Activated naive CD8-positive, alpha-beta T cell treated with anti-CD3 and anti-CD28 coated beads for 36 hours (primary cell): ENCODE measurements at places on chromosomes 6 and 20.
A peak's percentile ranks its signal among the peaks of the same experiment; 100 is the strongest.

DNA sequence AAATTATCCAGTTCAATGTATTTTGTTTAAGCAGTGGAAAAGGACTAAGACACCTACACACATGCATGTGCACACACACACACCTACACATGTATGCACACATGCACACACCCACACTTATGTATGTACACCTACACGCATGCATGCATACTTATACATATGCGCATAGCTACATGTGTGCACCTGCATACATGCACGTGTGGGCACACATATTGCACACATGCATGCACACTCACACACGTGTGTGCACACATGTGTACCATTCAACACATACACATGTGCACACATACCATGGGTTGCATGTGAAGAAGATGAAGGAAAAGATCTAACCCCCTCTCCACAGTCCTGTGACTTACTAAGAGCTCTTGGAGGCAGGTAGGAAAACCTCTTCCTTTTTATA, 122.0 kb upstream of the MAFB start:
- DNase-seq, result no peak

- DNase-seq, result no peak
Measured at GRCh38 chr6:18177286-18177965, 22.2 kb downstream of the KDM1B start.

DNA sequence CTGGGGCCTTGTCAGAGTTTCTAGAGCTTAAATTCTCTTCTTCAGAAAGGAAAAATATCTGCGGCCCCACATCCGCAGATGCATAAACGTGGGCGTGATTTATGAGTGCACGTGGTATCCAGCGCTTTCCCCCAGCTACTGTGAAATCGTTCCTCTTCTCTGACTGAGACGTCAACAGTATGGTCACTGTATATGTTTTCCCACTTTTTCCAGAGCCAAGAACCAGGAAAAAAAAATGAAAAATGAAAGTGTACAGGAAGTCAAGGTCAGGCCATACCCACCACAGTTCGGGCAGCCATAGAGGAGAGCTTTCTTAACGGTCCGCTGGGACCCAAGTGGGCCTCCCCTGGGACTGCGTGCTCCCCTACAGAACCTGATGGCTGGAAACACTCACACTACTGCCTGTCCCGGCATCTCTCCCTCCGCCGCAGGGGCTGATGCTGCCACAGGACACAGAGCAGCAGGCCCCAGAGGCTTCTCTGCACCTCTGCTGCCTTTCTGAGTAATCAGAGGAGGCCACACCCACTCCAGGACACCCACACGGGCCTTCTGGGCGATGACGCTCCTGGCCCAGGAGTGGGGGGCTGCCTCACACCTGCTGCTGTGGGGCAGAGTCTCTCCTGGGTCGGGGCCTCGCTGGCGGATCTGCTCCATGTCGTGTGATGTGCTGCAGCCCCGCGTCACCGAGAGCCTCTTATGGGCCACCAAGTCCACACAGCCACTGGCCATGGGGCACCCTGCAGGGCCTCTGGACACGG, 16.4 kb upstream of the STX16 start:
- DNase-seq, result peak; percentile 74

GRCh38 chr6:52994031-52994838, 849 bp downstream of the GSTA4 start:
- no peak for DNase-seq

DNA sequence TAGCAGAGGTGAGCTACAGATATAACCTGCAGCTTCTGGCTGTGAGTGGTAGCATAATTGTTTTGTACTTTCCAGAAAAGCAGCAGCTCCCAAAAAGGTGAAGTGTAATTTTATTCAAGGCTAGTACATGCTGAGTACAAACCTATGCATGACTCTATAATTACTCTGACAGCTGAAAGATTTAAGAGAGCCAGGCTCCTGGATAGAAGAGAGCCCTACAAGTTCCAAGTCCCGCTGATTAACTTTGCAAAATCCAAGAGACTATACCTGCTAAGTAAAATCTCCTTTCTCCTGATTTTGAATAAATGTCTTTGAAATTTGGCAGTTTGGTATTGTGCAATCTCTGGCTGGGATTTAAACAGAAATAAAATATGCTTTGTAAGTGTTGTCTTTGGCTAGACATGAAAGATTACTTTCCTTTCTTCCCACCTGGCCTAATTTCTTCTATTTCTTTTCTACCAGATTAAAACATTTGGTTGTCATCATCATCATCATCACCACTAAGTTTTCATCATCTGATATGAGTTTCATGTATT, 79.5 kb downstream of the CTNNBL1 start:
- no peak for DNase-seq

GRCh38 chr20:56439771-56440291, 27.8 kb downstream of the CASS4 start:
- DNase-seq, result peak; percentile 39

DNA sequence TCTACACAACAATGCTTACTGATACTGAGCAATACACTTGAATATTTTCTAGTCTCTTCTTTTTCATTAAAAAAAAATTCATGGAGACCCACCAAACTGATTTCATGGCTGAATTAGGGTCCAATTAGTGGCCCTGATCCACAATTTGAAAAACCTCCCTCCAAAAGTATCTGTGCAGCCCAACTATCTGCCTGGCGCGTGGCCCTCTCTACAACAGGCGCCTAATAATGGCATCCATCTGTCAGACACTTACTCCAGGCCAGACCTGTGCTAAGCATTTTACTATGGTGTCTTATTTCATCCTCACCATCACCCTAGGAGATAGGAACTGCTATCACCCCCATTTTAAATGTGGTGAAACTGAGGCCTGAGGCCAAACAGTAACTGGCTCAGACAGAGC, 14.0 kb downstream of the TFEB start:
- DNase-seq, result no peak

DNA sequence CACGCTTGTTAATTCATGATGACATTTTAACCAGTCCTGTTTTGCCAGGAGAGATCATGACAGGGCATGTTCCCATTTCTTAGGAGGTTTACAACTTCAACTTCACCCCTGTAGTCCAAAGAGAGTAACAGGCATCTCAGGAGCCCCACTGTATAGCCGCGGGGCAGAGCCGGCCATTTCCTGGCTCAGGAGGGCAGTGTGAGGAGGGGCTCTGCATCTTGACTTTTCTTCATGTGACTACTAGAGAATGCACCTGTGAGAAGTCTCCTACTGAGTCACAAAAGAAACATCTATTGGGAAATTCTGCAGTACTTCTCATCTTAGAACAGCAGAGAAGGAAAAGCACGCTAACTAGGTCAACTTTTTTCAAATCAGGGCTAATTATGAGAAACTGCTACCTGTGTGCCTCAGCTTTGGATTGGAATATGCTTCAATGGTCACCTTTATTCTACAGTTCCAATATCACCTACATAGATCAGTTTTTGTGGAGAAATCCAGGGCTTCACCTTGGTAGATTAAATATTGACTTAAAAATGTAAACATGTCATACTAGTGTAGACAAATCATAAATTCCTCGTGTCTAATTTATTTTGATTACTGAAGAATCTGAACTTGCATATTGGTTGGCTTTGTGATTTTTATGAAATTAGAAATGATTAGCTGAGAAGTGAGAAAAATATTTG, 28.6 kb upstream of the SIM1 start:
- DNase-seq, result no peak

DNA sequence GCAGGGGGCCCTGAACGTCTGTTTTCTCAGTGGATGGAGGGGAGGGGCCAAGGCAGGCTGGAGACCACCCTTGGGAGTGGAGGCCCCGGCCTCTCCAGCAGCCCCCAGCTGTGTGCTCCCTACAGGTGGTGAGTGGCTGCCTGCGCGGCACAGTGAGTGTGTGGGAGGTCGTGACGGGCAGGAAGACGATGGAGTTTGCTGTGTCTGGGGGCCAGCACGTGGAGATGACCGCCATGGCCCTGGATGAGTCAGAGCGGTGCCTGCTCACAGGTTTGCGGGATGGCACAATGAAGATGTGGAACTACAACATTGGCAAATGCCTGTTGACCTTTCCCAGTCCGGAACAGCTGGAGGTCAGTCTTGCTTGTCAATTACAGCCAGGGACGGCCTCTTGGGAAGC, 52.6 kb downstream of the EFCAB8 start:
- no peak for DNase-seq

DNA sequence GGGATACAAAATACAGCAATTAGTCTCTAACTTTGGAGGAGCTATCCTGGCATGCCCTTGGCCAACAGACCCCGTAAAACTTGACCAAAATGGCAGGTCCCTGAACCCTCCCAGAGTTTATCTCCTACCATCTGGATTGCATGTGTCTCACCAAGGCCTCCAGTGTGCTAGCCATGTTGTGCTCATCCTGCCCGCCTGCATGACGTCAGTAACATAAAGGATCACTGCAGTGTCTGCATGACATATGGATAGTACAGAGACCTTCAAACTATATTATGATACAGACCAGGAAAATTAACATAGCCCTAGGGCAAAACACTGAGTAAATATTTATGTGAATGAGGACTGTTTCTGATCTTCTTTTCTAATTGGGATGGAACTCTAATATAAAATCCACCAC, 25.3 kb downstream of the CPXM1 start:
- no peak for DNase-seq

- no peak for DNase-seq
Measured at GRCh38 chr6:121677571-121677970, 242.1 kb downstream of the GJA1 start.

DNA sequence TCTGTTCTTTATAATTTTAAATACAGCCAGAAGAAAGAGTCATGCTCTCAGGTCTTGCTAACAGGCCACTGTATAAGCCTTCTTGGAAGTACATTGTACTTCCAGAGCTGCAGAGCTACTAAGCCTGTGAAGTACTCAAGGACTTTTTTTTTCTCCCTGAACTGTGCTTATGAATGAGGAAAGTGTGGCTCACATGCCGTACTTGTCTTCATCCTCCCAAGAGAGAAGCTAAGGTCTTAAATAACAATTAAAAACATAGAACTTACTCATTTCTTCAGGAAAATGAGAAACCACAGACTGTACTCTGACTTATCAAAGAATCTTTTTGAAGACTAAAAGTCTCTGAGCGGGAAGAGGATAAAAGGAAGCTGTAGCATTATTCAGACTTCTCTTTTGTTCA, 218.3 kb downstream of the HTR1B start:
- no peak for DNase-seq

DNA sequence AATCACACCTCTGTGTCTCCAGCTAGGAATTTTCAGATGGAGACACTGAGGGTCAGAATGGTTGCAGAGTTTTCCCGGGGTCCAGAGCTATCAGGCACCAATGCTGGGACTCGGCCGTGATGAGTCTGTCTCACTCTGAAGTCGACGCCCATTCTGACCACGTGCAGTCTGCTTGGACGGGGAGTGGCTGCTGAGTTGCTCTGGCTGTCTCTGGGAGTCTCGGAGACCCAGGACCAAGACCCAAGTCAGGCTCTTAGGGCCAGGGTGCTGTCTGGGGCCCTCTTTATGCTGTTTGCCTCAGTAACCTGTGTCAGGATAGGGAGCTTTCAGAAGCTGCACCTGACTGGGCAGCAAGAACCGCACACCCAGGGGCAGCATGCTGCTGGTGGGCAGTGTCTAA, 4.6 kb downstream of the IP6K3 start:
- no peak for DNase-seq

DNA sequence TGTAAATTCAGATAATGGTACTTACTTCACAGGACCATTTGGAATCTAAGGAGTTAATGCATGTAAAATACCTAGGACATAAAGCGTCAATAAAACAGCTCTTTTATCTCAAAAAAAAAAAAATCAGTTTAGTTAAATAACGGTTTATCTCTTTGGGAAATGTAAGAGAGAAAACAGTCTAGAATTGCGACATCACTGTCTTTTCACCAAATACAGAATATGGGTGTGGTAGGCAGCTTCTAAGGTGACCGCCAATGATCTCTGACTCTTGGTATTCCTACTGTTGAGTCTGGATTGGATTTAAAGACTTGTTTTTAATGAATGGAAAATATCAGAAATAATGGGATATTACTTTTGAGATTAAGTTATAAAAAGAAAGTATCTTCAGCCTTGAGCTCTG, 111.5 kb downstream of the EYS start:
- DNase-seq, result no peak

DNA sequence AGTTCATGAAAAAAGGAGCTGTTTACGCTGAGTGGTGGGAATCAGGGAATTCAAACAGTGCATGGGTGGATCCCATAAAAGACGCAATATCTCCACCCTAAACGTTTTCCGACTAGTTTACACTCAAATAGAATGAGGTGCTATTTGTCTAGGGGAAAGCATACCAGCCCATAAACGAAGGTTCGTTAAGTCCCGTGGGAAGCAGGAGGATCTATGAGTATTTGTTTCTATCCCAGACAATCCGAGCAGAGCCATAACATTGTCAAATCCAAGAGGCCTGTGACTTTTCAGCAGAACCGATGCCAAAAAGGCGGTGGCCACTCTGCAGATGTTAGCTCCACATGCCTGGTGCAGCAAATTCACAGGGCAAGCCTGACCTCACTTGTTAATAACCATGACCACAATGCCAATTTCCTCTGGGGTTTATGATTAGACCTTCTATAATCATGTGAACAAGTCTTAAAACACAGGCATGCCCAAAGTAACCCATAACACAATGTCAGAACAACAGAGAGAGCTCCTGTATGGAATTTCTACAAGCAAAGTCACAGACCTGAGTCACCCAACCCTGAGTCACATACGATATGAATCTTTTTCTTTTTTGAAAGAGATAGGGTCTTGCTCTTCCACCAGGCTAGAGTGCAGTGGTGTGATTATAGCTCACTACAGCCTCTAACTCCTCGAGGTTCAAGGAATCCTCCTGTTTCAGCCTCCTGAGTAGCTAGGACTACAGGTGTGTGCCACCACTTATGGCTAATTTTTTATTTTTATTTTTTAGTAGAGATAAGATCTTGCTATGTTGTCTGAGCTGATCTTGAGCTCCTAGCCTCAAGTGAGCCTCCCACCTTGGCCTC, 123.3 kb downstream of the KIF13A start:
- DNase-seq, result no peak

- no peak for DNase-seq
Measured at GRCh38 chr20:24147961-24148360, 159.4 kb upstream of the GGTLC1 start.

DNA sequence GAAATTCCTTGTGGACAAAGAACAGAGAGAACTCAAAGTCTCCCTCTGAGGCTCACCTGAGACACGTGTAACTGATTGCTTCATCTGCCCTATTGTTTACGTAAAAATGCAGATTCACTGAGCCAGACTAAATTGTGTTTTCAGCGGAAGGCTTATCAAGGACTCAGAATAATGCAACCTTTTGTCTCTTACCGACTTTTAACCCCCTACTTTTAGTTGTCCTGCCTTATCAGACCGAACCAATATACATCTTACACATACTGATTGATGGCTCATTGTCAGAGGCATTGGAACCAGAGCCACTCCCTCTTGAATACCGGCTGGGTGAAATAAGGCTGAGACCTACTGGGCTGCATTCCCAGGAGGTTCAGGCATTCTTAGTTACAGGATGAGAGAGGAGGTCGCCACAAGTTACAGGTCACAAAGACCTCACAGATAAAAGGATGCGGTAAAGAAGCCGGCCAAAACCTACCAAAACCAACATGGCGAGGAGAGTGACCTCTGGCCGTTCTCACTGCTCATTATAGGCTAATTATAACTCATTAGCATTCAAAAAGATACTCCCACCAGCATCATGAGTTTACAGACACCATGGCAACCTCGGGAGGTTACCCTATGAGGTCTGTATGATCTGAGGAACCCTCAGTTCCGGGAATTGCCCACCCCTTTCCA, 95.5 kb upstream of the ZNF184 start:
- DNase-seq, result no peak
